Hematopoietic multipotent progenitor cell treated with erythropoietin and hydrocortisone succinate and interleukin-3 and kit ligand, for 17 days (in vitro differentiated cells): ENCODE measurements at places on chromosomes 4 and X.

GRCh38 chr4:71932941-71933340 is 98.9 kb upstream of the NPFFR2 start:
- no peak for DNase-seq

DNA sequence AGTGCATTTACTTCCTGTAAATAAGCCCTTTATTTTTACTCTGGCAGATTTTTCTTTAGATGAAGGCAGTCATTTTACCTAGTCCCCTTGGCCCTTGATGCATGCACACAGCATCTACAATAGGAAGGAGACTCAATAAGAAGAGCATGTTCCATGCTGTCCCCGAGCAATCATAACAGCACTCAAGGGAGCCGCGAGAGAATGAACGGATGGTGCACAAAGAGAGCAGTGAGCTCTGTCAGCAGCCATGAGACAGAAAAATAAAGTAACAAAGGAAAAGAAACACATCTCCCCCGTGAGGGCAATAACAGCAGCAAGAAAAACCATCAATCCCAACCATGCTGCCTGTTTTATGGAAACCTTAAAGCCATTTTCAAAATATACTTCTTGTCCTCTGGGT is 11.9 kb downstream of the SMIM31 start:
- no peak for DNase-seq

DNA sequence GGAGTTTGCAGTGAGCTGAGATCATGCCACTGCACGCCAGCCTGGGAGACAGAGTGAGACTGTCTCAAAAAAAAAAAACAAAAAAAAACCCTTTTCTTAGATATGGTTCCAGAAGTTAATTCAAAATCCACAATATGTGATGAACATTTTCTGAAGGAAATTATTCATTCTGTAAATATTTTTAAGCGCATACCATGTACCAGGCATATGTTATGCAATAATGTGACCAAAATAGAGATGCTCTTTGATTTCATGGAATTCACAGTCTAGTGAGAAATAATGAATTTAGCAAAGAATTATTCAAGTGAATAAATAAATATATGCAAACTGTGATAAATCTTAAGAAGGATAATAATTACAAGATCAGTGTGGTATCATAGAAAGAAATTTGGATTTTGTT is 174.7 kb downstream of the GC start:
- DNase-seq = no peak

GRCh38 chrX:95791876-95792275 is 892.8 kb upstream of the DIAPH2 start:
- DNase-seq = no peak

GRCh38 chr4:52144372-52144771 is 93.3 kb downstream of the SPATA18 start:
- DNase-seq = no peak

DNA sequence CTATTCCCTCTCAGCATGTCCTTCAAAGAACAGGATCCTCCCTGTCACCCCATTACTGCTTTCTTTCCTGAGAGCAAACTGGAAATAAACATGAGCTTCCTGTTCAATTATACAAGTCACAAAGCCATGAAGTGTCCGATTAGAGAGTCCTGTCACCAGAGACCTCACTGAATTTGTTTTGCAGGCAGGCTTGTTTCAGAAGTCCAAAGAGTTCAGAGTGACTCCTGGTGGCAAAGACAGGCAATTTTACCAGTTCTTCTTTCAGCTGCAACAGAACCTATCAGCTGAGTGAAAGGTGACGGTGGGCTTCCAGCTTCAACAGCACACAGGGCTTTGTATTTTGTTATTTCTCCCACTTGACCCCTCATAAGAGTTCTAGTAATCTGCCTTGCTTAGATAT is 6.4 kb downstream of the ELK1 start:
- no peak for DNase-seq

- DNase-seq = no peak
Observed at GRCh38 chr4:139547979-139548378, 8.0 kb downstream of the SETD7 start.

DNA sequence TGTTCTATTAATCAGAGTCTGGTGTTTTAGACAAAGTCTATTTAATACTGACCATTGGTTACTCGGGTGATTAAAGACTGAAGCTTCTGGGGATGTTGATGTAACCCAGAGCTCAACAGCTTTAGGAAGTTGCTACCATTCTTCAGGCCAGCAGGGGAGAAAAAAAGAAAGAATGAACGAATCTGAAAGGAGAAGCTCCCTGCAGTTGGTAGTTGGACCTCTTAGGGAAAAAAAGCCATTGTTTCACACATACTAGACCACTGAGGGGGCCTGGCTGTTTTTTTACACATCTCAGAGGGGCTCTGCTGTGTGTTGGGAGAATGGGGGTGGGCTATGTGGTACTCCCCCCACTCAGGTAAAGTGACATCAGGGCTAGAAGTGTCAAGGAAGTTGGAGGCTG is 378.9 kb downstream of the KCNIP4 start:
- no peak for DNase-seq

- DNase-seq = no peak
Observed at GRCh38 chr4:10260777-10261176, 144.2 kb upstream of the WDR1 start.

- DNase-seq = no peak
Observed at GRCh38 chr4:108247387-108248049, 78.8 kb upstream of the LEF1 start.

DNA sequence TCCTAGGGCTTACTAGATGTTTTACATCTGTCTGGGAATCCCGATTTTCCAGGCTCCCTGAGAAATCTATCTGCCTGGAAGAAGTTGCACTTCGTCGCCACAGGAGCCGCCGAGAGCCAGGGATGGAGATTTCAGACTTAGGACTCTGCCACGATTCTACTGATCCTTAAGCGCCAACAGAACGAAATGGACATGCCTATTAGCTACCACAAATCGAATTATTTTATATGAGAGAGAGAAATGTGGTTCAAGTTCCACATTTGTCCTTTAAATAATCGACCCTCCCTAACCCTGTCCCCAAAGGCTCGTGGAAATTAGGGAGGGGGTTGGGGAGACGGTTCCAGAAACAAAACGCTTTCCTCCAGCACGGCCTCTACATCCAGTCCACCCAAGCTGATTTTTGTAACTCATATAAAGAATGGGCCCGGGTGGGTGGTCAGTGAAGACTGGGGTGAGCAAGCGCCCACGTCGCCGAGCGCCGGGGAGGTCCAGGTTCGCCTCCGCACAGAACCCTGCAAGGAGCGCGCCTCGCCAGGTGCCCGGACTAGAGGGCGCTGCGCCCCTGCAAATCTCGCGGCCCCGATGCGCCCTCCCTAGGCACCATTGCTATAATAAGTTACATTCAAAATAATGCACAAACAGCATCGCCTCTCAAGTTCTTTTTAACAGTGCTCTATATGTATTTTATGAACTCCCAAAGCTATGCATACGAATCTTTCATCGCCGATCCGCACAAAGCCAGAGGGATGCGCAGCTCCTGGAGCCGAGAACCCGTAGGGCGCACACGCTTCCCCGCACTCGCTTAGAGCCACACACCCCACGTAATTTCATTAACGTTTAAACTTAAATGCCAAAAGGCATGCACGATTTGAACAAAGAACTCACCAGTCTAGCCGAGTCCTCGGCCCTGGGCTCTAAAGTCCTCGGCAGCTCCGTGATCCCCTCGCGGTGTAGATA is 2.1 kb upstream of the FAT1 start:
- peak; percentile 28 for DNase-seq

DNA sequence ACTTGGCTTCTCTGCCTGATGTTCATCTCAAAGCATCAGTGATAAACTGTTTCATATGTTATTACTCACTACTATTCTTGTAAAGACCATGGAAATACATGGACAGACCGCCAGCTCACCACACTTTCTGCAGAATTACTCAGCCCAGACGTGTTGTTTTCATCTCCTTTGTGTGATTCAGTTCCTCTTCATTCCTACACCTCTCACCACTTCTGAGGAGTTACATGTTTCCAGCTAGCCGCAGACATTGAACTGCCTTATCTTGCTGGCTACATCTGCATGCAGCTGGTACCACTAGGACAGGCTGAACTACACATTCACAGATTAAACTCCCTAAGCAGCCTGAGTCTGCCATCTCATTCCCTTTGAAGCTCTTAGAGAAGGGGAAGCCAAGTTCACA is 443.2 kb upstream of the FGF16 start:
- no peak for DNase-seq

DNA sequence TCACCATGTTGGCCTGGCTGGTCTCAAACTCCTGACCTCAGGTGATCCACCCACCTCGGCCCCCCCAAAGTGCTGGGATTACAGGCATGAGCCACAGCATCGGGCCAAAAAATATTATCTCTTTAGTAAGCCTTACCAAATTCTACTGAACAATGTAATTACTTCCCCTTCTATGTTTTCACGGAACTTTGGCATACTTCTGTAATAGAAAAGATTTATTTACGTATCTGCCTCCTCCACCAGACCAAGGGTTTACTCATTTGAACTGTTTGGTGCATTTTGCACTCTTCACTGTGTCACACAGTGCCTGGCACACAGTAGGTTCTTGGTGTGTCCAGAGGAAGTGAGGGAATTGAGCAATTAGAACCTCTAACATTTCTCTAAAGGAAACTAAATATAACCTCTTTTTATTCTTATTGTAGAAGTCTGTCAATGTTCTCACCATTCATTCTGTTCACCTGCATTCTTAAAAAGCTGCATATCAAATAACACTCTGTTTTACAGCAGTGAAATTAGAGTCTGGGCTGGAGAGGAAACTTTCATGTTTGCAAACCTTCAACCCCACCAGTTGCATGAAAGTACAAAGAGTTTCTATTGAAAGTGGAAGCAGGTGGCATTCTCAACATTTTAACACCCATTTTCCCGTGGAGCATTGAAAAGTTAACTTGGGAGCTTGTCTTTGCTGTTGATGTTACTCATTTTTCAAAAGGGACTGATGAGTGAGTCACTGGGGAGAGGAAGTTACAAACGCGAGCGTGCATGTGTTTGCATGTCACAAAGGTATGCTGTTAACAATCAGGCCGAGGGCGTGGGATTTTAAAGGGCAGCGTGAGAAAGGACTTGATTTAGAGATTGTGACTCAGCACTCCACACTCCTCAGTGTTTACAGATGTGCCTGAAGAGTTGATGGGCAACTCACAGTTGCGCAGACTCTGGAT is 314.1 kb downstream of the STK32B start:
- DNase-seq = no peak

DNA sequence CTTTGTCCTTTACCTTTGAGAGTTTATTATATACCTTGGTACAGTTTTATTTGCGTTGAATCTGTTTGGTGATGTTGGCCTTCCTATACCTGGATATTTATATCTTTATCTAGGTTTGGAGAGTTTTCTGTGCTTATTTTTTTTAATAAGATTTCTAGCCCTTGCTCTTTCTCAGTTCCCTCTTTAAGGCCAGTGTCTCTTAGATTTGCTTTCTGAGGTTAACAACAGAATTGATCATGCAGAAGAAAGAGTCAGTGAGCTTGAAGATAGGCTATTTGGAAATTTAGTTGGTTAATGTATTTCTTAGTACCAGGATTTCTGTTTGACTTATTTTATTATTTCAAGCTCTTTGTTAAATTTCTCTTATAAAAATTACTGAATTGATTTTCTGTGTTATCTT is 12.7 kb upstream of the TAF7L start:
- no peak for DNase-seq

- no peak for DNase-seq
Observed at GRCh38 chrX:72002875-72003274, 92.2 kb downstream of the NHSL2 start.

GRCh38 chr4:77025643-77026321 is 50.0 kb downstream of the CCNI start:
- DNase-seq = no peak

GRCh38 chr4:68361146-68361589 is 11.3 kb upstream of the YTHDC1 start:
- no peak for DNase-seq

- DNase-seq = no peak
Observed at GRCh38 chrX:120136840-120137239, 21.1 kb upstream of the RHOXF1 start.

DNA sequence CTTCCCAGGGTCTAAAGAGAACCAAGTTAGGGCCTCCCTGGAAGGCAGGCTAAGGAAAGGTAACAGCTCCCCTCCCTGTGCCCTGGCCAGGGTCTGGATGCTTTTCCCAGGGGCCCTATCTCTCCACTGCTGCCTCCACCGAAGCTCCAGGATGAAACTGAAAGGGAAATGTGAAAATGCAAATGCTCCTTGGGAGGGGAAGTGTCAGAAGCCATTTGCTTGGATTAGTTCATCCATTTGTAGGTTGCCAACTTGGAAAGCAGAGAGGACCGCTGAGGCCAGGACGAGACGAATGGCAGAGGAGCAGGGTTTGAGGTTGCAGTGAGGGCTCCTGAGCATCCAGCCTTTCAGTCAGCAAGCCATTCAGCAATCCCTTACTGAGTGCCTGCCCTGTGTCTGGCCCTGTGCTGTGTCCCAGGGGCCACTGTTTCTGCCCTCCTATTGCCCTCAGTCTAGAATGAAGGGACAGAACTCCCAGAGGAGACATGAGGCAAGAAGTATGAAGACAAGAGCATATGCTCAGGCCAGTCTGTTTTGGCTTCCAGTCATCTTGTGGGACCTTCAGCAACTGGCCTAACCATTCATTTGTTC is 45.9 kb upstream of the PGRMC1 start:
- DNase-seq = no peak

GRCh38 chr4:112329672-112330375 is 32.7 kb downstream of the ALPK1 start:
- no peak for DNase-seq

DNA sequence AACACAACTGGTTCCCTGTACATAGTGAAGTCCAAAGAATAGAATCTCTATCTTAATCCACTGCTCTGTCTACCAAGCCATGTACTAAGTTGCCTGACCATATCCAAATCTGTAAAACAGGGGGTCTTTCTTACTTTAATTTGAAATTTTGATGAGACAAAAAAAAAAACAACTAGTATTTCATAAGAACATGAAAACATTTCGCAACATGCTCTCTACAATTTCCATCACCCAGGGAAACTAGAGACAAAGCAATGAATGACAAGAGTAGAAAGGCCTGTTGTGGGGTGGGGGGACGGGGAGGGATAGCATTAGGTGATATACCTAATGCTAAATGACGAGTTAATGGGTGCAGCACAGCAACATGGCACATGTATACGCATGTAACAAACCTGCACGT is 279.9 kb downstream of the PPP3CA start:
- DNase-seq = no peak

DNA sequence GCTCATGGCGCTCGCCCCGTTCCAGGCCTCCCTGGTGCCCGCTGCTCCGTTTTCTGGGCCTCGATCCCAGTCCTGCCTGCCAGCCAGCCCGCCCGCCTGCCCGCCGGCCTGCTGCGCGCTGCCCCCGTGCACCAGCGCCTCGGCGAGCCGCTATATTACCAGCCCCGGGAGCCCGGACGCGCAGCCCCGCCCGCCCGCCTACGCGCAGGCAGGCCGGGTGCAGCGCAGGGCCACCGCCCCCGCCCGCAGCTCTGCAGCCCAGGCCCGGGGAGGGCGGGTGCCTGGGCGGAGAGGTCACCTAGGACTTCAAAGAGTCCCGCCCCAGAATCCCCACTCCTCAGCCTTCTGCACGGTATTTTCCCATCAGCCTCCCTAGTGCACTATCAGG is at the start of gene MAOB:
Gene MAOB (minus strand): TSS at position 157 of the 388 bp plus-strand sequence. CDS start 151 bp downstream, at position 6.
- DNase-seq = no peak
